ENCODE measurements at places on chromosomes 3 and 15.

DNA sequence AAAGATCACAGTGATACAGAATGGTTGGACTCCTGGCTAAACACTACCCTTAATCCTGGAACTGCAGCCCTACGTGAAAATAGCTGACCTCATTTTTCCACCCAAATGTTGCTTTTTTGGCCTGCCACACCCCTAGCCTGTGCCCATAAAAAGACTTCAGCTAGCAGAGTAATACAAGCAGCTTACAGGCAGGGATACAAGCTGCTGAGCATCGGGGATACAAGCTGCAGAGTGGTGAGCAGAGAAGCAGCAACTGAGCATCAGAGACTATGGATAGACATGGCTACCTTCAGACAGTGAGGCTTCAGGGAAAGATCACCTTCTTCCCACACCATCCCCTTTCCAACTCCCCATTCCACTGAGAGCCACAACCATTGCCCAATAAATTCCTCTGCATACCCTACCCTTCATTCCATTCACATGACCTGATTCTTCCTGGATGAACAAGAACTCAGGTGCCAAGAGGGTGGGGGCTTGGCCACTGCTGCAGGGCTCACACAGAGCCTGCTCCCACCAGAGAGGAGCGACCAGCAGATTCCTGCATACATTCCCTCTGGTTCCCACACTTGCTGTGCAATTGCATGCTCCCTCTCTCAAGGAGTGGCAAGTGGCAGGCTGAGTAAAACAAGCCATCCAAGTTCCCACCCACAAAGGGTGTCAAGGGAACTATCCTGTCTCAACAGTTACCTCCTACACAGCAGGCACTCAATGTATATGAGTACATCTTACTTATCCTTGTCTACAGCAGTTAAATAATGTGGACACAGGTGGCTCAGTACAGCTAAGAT, 217.5 kb downstream of the ALCAM start:
- DNase-seq = peak; percentile 4

GRCh38 chr3:172289583-172289982, 158.7 kb downstream of the GHSR start:
- DNase-seq = peak; percentile 17

- no peak for DNase-seq
Observed at GRCh38 chr3:143135150-143135549, 15.6 kb downstream of the CHST2 start.

- no peak for DNase-seq
Observed at GRCh38 chr3:25854214-25854613, 64.3 kb downstream of the OXSM start.

DNA sequence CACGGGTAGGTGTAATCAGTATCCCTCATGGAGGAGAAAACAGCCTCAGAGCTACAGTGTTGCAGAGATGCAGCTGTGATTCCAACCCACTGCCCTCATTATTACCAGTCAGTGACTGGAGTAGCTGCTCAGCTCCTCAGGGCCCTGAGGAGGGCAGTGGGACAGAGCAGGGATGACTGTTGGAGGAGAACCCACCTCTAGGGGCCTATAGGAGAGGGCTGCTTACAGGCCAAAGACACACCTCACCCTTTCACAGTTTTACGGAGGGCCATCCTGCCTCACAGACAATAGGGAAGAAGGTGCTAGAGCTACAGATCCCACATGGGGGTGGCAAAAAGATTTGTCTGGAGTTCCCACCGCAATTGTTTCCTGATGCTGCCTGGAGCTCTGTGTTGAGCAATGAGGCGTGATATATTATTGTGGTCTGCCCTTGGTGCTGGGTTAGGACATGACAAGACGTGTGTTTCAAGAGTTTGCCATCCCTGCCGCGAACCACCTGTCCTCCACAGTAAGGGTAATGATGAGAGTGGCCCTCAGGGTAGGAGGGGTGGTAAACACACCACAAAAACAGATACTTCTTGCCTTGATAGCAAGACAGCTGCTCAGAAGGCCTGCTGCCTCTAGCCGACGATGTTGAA, 140.5 kb upstream of the TPM1 start:
- no peak for DNase-seq

DNA sequence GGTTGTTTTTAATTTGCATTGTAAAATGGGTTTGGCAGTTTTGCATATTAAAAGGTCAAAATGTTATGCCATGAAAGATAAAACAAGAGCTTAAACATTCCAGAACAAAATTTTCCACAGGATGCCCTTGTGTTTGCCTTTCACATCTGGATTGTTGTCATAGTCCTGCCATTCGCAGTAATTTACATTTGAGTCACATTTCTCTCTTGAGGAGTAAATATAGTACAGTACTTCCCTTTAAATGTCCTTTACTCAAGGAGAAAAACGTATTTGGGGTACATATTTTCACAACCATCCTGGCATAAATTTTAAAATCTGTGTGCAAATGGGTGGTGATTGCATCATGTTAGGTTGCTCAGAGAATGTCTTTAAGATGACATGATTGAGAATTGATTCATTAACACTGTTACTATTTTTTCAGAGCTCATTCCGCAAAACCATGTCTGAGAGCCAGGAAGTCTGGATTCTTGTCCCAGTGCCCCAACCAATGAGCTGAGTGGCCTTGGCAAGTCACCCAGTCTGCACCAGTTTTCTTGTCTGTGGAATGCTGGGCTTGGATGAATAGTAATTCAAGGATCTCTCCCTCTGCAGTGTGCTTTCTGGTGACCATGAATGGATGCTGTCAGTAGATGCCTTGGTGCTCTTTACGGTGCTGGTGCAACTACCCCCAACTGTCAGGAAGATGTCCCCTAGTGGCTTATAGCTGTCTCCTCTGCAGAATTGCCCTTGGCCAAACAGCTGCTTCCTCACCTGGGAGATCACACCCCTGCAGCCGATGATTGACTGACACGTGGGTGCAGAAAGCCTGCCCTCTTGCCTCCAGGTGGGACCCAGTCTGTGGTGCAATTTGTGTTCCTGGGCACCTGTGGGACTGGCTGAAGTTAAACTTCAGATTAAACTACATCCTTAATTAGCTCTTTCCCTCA, 43.0 kb downstream of the ABHD5 start:
- DNase-seq = no peak

GRCh38 chr3:187264911-187265310, 26.6 kb downstream of the MASP1 start:
- DNase-seq = no peak

DNA sequence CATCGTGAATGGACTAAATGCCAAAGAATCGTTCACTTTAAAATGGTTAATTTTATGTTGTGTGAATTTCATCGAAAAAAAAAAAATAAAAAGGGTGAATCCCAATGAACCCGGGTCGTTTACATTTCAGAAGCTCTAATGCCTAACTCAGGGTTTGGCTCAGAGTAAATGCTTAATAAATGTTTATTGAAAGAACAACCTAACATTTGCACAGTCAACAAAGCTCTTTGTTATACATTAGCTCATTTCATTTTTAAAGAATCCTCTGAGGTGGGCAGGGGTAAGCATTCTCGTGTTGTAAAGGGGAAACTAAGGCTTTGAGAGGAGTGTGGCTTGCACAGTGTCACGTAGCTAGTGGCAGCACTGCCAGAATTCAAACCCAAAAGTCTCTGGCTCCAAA, 109.5 kb downstream of the RPLP1 start:
- DNase-seq = no peak

DNA sequence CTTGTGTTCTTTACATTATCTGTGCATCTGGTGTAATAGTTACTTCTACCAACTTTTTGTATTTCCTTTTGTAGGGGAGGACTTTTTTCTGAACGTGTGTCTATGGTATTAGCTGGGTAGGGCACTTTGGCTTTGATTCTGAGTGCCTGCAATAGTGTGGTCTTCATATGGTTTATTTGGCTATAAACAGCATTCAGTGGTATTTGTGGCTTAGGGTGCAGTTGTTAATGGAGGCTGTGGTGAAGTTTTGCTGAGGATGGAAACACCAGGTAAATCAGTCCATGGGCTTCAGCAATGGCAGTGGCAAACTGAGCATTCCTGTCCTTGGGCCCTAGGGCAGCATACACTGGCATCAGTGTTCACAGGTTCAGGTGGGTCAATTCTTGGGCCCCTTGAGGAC, 230.6 kb upstream of the CTNNB1 start:
- no peak for DNase-seq

DNA sequence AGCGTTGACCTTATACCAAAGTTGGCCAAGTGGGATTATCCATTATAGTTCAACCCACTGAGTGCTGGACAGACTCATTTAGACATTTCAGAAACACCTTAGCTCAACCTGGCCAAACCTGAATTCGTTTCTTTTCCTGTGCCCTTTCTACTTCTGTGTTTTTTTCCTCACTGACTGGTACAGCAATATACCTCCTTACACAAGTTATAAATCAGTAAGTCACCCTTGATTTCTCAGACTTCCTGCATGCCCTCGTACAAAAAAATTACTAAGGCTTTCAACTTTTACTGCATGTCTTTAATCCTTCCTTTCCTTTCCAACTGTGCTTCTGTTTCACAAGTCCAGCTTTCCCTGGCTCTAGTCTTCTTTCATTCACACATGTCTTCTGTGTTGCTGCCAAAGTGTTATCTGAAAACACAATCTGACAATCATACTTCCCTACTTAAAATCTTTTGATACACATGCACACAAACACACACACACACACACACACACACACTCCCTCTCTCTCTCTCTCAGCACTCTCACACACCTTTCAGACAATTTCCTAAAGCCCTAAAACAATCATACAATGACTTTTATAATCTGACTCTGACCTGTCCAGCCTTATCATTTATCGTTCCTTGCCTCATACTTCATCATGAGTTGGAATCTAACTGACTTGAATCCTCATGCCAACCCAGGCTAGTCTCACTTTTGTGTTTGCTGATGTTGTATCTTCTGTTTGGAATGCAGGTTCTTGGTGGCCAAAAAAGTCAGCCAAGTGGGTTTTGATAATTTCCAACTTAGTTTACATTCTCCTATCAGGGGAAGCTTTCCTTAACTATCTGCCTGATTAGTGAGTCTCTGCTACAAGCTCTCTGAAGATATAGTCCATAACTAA, 436.4 kb downstream of the NAALADL2 start:
- DNase-seq = no peak

DNA sequence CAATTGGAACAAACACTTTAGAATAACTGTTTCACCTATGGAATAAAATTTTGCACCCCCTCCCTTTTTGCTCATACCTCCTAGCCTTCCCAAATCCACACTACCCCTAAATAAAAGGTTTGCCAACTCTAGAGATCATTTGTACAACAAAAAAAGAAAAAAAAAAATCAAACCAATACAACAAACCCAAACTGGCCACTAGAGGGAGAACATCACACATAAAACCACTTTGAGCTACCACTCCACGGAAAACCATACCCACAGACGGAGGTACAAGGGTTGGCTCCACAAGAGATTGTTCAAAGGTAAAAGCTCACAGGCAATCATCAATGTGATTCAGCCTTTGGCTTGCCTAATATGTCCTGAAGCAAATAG, 47.6 kb downstream of the SETMAR start:
- peak; percentile 61 for DNase-seq

Measured in GM20000 (cell line).